Hypothalamus (tissue), 51 donors: ENCODE measurements at places on chromosomes 12 and 14.

DNA sequence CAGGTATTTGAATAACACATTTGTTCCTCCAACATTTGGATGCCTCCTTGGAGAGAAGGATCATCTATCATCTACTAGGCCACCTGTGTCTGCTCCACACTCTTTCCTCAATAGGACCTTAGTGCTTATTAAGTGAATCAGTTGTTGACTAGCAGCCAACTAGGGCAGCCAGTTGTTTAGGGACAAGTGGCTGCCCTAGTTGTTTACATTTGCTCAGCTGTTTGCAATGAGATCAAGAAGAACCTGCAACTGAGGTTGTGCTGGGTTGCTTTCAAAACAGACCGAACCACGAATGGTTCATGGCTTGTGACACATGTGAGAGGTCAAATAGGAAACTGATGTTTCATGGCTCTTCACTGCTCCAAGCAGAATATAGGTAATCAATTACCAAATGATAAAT, 53.8 kb downstream of the TMCC3 start:
- DNase-seq: no peak

DNA sequence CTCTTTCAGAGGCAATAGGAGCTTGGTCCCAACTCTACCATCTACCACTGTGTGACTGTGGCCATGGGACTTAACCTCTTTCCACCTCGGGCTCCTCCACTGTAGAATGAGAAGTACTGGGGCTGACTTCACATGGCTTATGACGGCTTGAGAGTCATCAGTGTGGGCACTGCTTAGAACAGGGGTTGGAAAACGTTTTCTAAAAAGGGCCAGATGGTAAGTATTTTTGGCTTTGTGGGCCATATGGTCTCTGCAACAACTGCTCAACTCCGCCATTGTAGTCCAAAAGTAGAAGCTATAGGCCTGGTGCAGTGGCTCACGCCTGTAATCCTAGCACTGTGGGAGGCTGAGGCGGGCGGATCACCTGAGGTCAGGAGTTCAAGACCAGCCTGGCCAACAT, 69.2 kb upstream of the LTA4H start:
- no peak for DNase-seq

- DNase-seq: no peak
These were observed 6.5 kb downstream of the NOXRED1 start for GRCh38 chr14:77416836-77417235.

DNA sequence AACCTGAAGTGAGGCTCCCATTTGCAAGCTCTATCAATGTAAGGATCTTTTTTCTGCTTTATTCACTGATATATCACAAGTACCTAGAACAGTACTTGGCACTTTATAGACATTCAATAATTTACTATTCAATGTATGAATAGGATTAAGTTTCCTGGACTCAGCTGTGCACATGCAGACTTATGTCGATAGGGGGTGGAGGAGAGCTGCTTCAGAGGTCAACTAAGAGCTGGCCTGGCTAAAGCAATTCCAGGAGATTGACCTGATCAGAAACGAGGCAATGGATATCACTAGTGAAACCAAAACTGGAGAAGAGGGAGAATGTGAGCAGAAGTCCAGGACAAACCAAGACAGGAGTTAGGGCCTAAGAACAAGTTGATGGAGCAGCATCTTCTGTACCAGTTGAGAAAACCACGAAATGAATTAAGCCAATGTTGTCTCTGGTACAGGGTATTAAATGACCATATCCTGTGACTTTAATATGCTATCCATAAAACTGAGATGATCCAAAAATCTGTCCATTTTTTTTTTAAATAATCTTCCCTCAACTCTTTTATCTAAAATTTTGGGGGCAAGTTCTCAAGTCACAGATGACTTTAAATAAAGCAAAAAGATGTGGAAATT, 169.2 kb downstream of the PIK3C2G start:
- DNase-seq: no peak

DNA sequence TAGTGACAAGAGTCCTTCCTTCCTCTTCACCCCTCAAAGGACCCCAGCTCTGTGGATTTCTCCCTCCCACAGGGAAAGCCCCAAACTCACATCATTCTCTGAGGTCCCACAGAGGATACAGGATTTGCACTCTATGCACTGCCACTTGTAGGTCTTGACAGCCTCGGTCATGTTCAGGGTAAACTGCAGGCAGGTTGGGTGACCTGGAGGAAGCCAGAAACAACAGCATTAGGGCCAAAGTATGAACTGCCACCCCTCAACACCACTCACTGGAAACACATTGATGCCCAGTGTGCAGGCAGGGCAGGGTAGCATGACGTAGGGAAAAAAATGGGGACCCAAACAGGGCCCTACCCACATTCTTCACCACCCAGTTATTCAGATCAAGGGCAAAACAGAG, 264.4 kb downstream of the DPF3 start:
- DNase-seq: no peak

GRCh38 chr14:101122237-101123141, 219.0 kb upstream of the RTL1 start:
- no peak for DNase-seq
